Head of caudate nucleus (tissue), 42 donors: ENCODE measurements at places on chromosomes 7 and 10.

- DNase-seq = no peak
Observed at GRCh38 chr7:106679153-106679931, 18.4 kb upstream of the CCDC71L start.

- no peak for DNase-seq
Observed at GRCh38 chr10:9188022-9188810, 1133.7 kb downstream of the GATA3 start.

DNA sequence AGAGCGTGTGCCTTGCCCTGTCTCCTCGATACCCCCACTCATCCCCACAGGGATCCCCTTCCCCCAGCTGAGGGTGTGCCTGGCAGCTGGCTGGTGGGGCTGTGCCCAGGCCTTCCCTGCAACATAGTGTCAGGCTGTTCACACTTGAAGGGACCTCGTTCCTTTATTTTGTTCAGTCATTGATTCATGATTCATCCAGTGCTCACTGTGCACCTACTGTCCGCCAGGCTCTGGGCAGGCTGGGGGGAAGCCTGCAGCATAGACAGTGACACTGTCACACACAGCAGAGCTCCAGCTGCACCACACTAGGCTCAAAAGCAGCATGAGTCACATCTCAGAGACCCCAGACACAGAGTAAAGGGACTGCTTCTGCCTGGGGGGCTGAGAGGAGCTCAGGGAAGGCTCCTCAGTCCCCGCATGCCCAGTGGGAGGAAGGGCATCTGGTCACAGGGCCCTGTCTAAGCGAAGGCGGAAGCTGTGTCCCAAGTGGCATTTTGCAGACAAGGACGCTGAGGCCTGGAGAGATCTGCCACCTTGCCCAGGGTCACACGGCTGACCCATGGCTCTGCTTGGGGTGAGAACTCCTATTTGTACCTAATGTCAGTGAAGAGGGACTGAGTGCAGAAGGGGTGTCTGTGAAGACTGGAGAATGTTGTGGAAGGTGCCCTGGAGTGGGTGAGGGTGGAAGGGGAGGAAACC, 27.9 kb downstream of the CDH23 start:
- no peak for DNase-seq

- DNase-seq = no peak
Observed at GRCh38 chr10:110711382-110711781, 67.2 kb downstream of the RBM20 start.

GRCh38 chr7:55132890-55133551, 114.2 kb downstream of the EGFR start:
- DNase-seq = no peak

- no peak for DNase-seq
Observed at GRCh38 chr10:91987397-91988037, 63.9 kb downstream of the BTAF1 start.

GRCh38 chr7:36286226-36286625, 103.4 kb upstream of the ANLN start:
- DNase-seq = no peak

DNA sequence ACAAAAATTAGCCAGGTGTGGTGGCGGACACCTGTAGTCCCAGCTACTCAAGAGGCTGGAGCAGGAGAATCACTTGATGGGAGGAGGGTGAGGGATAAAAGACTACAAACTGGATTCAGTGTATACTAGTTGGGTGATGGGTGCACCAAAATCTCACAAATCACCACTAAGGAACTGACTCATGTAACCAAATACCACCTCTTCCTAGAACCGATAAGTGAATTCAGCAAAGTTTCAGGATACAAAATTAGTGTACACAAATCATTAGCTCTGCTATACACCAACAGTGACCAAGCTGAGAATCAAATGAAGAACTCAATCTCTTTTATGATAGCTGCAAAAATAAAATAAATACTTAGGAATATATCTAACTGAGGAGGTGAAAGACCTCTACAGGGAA, 23.0 kb upstream of the DMBT1 start:
- no peak for DNase-seq

DNA sequence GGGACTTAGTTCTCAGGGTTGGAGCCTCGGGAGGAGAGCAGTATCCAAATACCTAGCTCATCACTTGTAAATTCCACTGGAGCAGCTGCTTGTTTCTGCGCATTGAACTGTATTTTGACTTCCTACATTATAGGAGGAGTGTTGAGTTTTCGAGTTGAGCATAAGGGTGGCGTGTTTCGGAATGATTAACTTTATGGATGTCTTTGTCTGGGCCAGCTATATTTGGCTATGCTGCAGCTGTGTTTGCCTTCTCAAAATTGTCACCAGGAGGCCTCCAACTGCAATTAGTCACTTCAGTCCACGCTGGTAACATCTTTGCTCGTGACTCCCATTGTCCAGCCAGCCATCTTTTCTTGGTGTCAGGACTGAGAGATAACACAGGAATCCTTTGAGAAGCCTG, 9.1 kb downstream of the CELF2 start:
- DNase-seq = no peak

DNA sequence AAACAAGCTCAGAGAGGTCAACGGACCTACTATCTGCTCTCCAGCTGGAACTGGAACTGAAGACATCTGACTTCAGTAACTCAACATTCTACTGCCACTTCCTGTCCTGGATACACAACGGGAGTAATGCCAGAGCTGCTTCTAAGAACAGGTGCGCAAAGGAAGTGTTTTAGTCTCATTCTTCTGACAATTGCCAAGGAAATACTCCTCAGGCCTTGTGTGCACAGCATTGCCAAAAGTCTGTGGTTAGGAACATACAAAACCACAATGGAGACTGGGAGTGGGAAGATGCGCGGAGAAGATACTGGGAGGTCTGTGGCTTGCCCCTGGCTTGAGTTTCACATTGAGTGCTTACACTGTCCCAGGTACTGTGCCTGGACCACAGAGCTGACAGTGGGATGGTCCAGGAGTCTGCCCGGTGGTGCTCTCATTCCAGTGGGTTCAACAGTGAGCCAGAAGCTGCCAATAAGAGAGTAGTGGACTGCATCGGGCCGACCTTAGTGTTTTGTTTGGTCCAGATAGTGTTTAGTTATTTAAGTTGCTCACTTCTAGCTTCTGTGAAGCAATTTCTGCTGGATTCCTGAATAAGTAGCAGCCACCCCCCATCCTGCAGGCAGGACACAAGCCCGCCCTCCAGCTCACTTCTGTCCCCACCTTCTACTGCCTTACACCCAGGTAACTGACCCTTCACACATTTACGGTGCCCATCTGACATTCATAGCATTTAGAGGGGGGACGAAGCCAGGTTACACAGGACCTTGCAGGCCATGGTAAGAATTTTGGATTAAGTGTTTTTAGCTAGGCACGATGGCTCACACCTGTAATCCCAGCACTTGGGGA, 10.3 kb downstream of the TBL2 start:
- DNase-seq = no peak

DNA sequence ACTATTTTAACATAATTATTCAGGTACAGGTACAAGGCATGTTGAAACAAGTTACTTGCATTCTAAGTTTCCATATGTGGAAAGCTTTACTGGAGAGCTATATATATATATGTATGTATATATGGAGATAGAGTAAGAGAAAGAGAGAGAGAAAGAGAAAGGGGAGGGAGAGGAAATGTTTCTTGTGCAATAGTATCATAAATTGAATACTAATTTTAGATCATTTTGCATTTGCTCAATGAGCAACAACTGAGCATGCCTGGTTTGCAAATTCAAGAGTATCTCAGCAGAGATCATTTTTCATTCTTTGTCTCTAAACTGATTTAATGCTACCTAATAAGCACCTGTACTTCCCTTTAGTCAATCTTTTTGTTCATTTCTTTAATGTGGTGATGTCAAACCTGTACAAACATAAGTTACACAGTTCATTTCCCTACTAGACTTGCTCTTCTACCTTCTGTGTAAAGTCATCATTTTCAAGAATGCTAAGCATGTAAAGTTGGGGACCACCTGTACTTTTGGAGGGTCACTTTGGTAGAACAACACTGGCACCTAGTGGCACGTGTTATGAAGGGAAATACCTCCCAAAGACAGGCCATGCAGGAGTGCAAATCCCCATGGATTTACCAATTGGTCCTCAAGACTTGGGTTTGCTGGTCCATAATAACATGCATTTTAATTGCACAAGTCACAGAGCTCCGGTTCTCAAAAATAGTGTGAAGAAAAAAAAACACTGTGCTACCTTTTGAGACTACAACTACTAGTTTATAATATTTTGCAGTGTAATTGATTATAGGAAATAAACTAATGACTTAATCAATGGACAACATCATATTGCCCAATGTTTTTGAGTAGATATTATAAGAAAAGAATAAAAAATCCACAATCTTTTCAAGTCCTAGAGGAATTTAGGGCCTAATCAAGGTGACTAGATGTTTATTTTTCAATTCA, 431.2 kb upstream of the IGFBP3 start:
- DNase-seq = peak; percentile 11
